ENCODE measurements at places on chromosomes 11 and 22.
A peak's percentile ranks its signal among the peaks of the same experiment; 100 is the strongest.

GRCh38 chr11:11582011-11582701 lies 39.6 kb downstream of the GALNT18 start:
- no peaks in the 10 kb centered on the region for H3K36me3 ChIP-seq
- no peaks in the 10 kb centered on the region for H3K4me1 ChIP-seq
- no peak overlapping the region for H3K27ac ChIP-seq

DNA sequence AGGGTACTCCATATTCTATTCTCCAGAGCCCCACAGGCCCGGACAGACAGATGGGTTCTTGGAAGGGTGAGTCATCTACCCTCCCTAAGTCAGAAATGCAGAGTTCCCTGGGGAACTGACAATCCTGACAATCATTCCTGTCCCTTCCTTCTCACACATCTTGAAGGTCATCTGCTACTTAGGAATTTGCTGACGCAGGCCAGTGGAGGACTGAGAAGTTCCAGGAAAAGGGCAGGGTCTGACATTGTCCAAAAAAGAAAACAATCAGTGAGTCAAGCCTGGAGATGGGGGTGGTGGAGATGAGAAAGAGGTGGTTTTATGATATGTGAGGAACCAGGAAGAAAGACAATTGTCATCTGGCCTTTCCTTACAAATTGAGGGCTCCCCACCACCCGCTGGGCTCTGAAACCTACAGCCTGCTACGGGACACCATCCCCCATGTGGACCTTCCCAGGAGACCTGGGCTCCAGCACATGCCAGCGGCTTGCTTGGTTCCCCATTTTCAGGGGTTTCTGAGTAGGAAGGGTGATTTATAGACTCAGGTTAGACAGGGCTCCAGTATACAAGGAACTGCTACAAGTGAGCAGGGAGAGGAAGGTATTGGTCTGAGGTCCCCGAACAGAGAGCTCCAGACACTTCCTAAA lies 12.9 kb downstream of the CD59 start:
- peak; percentile 25 for DNase-seq
- peaks cover 30% of the 10 kb centered on the region for H3K36me3 ChIP-seq
- H3K27ac ChIP-seq = peak overlapping the region; percentile 81
- H3K27me3 ChIP-seq = no peaks in the 10 kb centered on the region
- peaks cover 46% of the 10 kb centered on the region for H3K4me1 ChIP-seq

DNA sequence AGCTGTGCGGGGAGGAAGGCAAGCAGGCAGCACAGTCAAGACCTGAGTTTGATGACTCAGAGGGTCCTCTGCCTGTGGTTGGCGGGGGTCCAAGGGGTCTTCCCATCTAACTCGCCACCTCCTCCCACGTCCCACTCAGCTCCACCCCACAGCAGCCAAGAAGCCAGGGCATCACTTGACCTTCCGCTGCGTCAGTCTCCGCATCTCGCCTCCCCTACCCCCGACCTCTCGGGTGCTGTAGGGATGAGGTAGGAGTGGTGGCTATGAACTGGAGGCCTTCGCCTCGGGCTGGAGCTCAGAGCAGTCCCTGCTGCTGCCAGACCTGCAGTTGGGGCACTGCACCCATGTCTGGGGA lies 90.6 kb downstream of the CDKN1C start:
- no peak overlapping the region for H3K4me3 ChIP-seq
- no peak overlapping the region for H3K27ac ChIP-seq
- peaks cover 7% of the 10 kb centered on the region for H3K4me1 ChIP-seq
- DNase-seq = no peak
- no peaks in the 10 kb centered on the region for H3K27me3 ChIP-seq

DNA sequence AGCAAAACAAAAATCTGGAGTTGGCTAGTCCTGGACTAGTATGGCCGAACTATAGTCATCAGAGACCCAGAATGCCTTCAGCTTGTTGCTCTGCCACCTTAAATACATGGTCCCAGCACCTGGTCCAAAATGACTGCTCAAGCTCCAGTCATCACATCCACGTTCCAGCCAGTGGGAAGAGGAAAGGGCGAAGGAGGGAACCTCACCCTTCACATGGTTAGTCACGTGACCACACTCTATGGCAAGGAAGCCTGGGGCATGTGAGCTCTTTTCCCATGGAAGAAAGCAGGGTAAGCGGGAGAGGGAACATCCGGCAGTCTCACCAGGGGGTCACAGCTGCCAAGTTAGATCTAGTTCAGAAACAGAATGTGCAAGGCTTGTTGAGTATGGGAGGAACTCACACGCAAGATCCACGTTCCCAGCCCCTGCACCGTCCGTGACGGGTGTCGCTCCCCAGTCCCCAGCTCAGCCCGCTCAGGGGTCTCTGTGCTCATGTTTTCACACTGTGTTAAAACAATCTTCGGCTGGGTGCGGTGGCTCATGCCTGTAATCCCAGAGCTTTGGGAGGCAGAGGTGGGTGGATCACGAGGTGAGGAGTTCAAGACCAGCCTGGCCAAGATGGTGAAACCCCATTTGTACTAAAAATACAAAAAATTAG lies 1.9 kb upstream of the ANO9 start:
- H3K36me3 ChIP-seq = no peaks in the 10 kb centered on the region
- H3K4me1 ChIP-seq = peaks cover 22% of the 10 kb centered on the region
- H3K27ac ChIP-seq = no peak overlapping the region
- H3K4me3 ChIP-seq = no peak overlapping the region
- no peak for DNase-seq

DNA sequence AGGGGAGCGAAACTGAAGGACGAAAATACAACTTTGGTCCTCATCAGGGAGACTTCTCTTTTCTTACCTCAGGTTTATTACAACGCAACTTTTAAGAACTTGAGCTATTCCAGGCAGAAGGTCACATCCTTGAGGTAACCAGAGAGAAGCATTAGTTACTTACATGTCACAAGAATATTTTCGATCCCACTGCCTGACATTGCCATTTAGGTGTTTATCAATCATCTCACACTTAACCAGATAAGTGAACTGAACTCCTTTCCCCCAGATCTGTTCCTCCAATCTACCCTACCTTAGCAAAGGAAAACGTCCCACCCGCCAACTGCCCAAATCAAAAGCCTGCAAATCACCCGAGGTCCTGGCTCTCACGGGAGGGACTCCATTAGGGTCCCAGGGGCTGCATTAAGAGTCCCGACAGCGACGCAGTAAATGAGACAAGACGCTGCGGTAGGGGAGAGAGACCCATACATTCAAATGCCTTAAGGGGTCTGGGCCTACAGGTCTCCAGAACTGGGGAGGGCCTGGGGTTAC lies 734 bp downstream of the ZNF280B start:
- H3K4me3 ChIP-seq = peak overlapping the region; percentile 65
- H3K27me3 ChIP-seq = peaks cover 3% of the 10 kb centered on the region
- peaks cover 21% of the 10 kb centered on the region for H3K36me3 ChIP-seq
- no peak overlapping the region for H3K27ac ChIP-seq
- no peak for DNase-seq
- H3K4me1 ChIP-seq = peaks cover 18% of the 10 kb centered on the region

DNA sequence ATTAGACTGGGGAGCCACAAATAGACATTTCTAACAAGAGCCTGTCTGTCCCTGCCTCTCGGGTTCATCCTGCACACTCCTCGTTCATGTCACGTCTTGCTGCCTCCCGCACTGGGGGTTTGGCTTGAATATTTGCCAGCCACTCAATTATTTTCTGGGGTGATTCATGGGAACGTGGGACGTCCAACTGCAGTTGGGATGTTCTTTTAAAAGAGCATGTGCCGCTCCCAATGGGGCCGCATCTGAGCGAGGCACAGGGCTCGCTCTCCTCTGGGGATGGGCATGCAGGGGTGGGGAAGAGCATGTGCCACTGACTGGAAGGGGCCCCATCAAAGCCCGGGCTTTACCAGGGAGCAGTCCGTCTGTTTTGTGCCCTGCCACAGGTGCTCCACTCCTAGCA lies 43.4 kb downstream of the PARVG start:
- H3K27ac ChIP-seq = no peak overlapping the region
- no peak overlapping the region for H3K4me3 ChIP-seq
- H3K4me1 ChIP-seq = no peaks in the 10 kb centered on the region
- H3K36me3 ChIP-seq = peaks cover 3% of the 10 kb centered on the region

- peak; percentile 78 for DNase-seq
- no peaks in the 10 kb centered on the region for H3K27me3 ChIP-seq
- H3K4me3 ChIP-seq = peak overlapping the region; percentile 2
- H3K36me3 ChIP-seq = peaks cover 11% of the 10 kb centered on the region
- H3K27ac ChIP-seq = peak overlapping the region; percentile 96
These were observed 298.3 kb downstream of the ETS1 start for GRCh38 chr11:128289048-128289447.

- DNase-seq = peak; percentile 47
- peaks cover 55% of the 10 kb centered on the region for H3K4me1 ChIP-seq
These were observed 1.4 kb downstream of the PATZ1 start for GRCh38 chr22:31344578-31345330.

DNA sequence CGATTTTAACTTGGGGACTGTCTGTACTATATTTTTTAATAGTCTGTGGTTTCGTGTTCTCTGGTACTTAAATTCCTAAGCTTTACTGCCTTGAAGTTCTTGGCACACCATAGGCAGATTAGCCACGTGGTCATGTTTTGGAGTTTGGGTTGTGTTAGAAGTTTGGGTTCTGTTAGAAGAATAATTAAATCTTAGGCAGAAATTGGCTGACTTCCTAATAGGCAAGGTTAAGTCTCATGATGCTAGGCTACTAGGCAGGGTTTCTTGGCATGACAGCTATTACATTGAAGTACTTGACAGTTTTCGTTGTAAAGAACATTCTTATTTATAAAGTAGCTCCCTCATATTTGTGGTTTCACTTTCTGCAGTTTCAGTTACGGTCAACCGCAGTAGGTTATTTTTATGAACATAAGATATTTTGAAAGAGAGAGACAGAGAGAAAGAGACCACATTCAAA lies 30.0 kb upstream of the MMP7 start:
- H3K4me1 ChIP-seq = peaks cover 39% of the 10 kb centered on the region
- no peaks in the 10 kb centered on the region for H3K36me3 ChIP-seq
- H3K27me3 ChIP-seq = no peaks in the 10 kb centered on the region
- DNase-seq = no peak
- no peak overlapping the region for H3K4me3 ChIP-seq

- no peaks in the 10 kb centered on the region for H3K27me3 ChIP-seq
- no peaks in the 10 kb centered on the region for H3K36me3 ChIP-seq
- no peak overlapping the region for H3K4me3 ChIP-seq
- H3K4me1 ChIP-seq = peaks cover 55% of the 10 kb centered on the region
These were observed 22.3 kb downstream of the PPFIBP2 start for GRCh38 chr11:7536100-7536499.

DNA sequence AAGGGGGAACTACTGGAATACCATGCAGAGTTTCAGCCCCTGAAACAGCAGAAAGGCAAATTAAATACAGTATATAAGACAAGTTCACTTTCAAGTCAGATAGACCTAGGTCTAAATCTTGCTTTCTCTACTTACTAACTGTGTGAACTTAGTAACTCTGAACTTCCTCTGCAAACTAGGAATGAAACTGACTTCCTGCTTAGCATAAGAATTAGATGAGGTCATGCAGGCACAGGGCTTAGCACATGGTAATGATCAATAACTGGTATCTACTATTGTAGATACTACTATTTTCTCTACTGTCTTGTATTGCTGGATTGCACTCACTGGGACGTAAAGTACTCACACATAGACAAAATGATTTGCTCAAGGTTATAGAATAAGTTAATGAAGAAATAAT lies 51.5 kb upstream of the MTNR1B start:
- H3K36me3 ChIP-seq = no peaks in the 10 kb centered on the region
- H3K4me1 ChIP-seq = no peaks in the 10 kb centered on the region
- no peak overlapping the region for H3K27ac ChIP-seq
- H3K27me3 ChIP-seq = peaks cover 3% of the 10 kb centered on the region
- no peak for DNase-seq
- H3K4me3 ChIP-seq = no peak overlapping the region

DNA sequence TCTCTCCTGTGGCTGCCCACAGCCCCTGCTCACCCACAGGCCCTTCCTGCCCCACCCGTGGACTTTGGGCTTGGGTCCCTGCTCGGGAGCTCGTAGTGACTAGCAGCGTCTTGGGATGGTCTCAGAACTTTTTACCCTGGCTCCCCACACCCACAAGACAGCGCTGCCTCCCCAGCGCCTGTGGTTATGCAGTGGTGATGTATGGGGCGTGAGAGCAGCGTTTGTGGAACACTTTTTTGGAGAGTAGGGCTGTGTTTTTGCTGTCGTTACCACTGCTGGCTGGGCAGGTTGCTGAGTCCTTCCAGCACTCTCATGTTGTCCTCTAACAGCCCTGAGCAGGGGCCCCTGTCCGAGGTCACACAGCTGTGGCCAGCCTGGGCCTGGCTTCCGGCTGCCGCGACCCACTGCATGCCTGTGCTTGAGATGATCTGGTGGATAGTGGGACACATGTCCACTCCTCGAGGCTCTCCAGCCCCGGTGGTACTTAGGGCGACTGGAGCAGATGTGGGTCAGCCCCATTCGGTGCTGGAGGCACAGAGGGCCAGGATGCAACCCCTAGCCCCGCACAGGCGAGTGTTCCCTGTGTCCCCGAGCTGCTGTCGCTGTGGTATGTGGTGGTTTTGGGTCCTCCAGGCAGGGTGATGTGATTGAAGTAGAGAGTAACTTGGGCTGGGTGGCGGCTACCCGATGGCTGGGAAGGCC lies 7.1 kb upstream of the GRAMD4 start:
- no peaks in the 10 kb centered on the region for H3K36me3 ChIP-seq
- peak overlapping the region; percentile 91 for H3K27ac ChIP-seq
- H3K27me3 ChIP-seq = no peaks in the 10 kb centered on the region
- H3K4me3 ChIP-seq = peak overlapping the region; percentile 84
- peaks cover 26% of the 10 kb centered on the region for H3K4me1 ChIP-seq
- DNase-seq = peak; percentile 67

- no peaks in the 10 kb centered on the region for H3K36me3 ChIP-seq
- no peaks in the 10 kb centered on the region for H3K27me3 ChIP-seq
- no peak overlapping the region for H3K4me3 ChIP-seq
- no peaks in the 10 kb centered on the region for H3K4me1 ChIP-seq
- no peak overlapping the region for H3K27ac ChIP-seq
These were observed 12.2 kb downstream of the OR8D1 start for GRCh38 chr11:124301548-124301947.

DNA sequence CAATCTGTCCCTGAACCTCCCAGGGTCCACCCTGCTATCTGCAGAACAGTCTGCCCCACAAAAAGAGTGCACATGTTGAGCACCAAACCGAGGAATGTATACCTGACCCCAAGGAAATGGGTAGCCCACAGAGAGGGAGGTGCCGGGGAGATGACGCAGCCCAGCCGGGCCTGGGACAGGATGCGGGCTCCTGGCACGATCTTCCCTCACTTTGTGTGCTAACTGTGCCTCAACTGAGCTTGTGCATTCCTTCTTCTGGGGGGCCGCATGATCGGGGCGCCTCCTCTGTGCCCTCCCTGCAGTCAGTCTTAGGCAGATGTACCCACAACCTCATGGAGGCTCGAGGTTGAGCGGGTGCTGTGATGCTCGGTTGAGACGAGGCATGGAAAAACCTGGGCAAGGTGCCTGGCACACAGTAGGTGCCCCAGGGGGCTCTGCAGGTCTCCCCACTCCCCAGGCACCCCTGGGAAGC lies 2.4 kb downstream of the GAS2L1 start:
- H3K4me3 ChIP-seq = no peak overlapping the region
- no peaks in the 10 kb centered on the region for H3K36me3 ChIP-seq
- peaks cover 29% of the 10 kb centered on the region for H3K4me1 ChIP-seq
- H3K27me3 ChIP-seq = peaks cover 29% of the 10 kb centered on the region
- peak; percentile 61 for DNase-seq

Data from activated CD4-positive, alpha-beta memory T cell treated with anti-CD3 and anti-CD28 coated beads for 36 hours (primary cell).